ENCODE measurements at places on chromosomes 7 and 10.

- DNase-seq, result no peak
Observed at GRCh38 chr7:123440101-123440548, 94.3 kb downstream of the IQUB start.

GRCh38 chr7:105084581-105084980 is 70.6 kb downstream of the KMT2E start:
- DNase-seq, result no peak

DNA sequence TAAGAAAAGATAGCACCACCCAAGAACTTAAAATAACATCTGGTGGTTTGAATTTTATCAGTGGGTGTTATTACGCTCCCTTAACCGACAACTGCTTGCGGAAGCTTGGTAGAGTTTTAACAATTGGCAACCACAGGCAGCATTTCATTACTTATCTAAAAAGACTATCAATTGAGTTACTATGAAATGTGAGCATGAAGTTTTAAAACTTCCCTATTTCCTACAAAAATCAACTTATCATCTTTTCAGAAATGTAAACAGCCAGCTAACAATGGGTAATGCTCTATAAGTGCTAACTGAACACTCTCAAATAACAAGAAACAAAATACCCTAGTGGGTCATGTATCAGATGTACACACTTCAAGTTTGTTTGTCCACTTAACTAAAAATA is 68.8 kb downstream of the OSBPL3 start:
- no peak for DNase-seq

GRCh38 chr10:58106211-58107035 is 161.3 kb downstream of the IPMK start:
- DNase-seq, result no peak

DNA sequence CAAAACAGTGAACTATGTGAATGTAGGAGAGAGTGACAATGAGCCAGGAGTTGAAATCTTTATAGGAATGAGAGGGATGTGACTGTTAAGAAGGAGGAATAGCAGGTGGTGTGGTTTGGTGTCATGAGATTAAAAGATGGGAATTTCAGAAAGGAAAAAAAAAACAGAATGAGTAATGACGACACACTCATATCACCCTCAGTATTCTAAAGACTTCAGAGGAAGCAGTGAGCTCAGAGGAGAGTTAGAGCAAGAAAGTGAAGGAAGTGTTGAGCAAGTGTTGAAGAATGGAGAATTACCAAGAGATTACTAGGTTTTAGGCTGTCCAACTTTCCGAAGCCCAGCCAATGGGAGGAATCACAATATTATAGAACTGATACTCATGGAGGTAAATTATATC is 220.5 kb upstream of the HGF start:
- DNase-seq, result peak; percentile 72

All from bronchial epithelial cell (primary cell).